Psoas muscle (tissue), 8 donors: ENCODE measurements at places on chromosomes 5 and 9.

DNA sequence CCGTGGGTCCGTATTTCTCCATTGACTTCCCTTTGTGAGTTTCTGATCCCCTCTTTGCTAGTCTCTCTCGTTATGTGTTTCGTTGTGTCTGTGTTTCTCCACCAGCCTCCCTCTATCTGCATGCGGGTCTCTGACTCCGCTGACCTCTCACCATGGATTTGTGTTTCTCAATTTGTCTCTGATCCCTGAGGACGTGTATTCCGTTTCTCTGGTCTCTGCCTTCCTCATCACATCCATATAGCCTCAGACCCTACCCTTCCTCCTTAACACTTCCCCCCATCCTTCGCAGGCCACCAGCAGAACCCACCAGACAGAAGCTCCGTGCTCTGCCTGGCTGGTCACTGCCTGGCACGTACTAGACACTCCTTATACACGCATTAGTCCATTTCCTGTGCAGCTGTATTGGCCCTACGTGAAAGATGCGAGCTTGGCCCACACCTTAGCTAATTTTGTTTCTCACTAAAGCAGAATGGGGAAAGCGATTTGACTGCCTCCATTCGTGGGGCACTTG, 631 bp downstream of the B4GALT7 start:
- no peak for DNase-seq

- DNase-seq: no peak
These were observed 96.1 kb downstream of the PDE8B start for GRCh38 chr5:77306531-77306930.

- no peak for DNase-seq
These were observed 83.1 kb upstream of the IL6ST start for GRCh38 chr5:56077796-56078233.

DNA sequence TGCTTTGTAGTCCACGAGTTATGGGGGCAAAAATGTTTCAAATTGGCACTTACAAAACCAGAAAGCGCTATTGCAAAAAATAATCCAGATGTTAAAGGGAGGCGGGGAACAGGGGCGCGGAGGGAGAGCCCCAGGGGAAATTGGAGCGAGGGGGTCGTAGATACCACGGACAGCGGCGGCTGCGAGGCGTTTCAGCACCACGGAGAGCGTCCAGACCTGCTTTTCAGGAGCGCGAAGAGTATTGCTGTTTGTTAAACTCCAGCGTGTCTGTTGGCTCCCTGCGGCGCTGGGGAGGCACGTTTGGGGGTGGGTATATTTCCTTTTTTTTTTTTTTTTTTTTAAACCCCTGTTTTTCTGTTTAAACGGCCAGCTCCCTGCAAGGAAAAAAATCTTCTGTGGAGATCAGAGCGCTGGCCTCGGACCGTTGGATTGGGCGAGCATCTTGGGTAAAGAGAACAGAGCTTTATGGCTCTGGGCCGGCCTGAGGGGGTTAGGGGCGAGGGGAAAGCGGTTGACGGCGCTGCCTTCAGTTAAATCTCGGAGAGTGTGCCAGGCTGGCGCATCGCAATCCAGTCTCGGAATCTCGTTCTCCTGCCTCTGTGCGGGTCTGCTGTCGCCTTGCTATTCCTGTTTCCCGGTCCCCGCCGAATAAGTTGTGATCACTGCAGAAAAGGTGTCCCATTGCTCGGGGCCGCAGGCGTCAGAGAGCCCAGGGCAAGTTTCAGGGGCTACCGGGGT, at the start of gene GLRA1:
Gene GLRA1, minus strand, starts transcription at position 288 of the 738 bp plus-strand sequence. CDS start 302 bp downstream, outside the sequence.
- peak; percentile 34 for DNase-seq

DNA sequence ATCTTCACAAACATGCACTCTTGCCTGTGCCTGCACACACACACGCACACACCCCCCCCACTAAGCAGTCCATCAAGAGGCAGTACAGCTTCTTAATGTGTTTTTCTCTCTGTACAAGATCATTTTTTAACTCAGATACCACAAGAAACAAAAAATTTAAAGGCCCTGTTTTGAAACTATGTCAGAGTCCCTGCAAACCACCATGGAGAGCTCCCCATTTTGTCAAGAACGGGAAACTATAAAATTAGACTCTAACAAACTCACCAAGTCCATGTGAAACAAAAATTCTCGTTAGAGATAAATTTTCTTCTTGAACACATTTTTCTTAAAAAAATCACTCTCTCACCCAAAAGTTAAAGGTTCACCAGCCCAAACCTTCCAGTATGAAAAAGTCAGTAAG, 86.3 kb downstream of the ELAVL2 start:
- no peak for DNase-seq

DNA sequence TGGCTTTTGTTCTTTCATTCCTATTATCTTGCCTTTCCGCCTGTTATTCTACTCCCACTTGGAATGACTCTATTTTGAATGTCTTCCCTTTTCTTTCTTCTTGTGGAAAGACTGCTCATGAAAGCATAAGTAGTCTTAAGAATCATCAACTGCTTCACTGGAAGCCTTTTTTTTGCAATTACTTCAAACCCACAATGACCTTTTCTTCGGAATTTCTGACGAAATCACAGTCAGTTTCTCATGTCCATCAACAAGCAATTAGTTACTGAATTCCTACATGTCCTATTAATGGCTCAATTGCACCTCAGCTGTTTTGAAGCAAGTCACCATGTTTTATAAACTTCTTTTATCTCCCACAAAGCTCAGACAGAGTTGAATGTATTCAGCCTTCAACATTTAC, 196.2 kb downstream of the TARS1 start:
- no peak for DNase-seq

DNA sequence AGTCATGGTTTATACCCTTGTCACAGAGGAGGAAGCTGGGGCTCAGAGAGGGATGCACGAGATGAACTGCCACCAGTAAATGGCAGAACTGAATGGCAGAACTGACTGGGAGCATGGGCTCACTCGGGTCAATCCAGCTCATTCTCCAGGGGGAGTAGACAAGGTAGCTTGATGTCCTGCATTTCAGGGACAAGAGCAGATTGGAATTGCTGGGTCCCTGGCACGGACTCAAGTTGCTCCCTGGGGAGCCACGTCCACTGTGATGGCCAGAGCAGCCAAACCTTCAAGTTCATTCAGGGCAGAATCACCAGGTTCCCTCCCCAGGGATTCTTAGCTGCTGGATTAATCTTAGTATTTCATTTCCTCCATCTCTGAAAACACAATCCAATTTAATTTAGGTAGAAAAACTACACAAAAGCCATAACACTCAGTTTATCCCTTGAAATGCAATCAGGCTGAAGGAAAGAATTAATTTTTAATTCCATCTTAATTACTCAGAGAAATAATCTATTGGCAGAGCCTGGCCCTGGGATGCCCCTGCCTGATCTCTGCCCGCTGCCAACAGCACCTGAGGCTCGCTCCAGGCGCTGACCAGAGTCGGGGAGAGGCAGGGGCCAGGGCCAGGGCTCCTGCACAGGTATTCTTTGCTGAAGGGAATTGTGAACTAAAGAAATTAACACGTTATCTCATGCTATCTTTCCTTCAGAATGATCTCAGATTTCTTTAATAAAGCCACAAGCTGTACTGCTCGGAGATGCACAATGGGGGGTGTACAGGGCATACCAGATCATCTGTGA, 42.0 kb upstream of the UNC5A start:
- no peak for DNase-seq

GRCh38 chr5:139746691-139747582, 48.7 kb upstream of the PSD2 start:
- DNase-seq: no peak

GRCh38 chr5:58469896-58470295, 10.0 kb upstream of the PLK2 start:
- no peak for DNase-seq

DNA sequence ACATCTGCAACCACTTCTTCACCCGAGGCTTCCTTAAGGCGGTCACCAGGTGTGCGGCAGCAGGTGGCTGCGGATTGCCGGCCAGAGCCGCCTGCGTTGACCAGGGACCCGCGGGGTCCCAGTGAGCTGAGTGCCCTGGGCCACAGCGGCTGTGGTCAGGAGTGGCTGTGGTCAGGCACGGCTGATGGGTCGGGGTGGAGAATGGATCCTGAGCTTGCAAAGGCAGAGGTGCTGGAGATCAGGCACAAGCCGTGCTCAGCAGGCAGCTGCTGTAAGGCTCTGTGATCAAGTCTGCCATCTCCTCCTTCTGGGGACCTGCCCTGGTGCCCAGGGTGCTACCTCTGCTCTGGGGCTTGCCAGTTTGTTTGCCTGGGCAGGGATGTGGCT, 2.1 kb downstream of the UAP1L1 start:
- no peak for DNase-seq

- no peak for DNase-seq
These were observed 36.5 kb upstream of the ASTN2 start for GRCh38 chr9:117451311-117451710.

GRCh38 chr9:2181792-2182191, 166.6 kb downstream of the SMARCA2 start:
- peak; percentile 27 for DNase-seq

DNA sequence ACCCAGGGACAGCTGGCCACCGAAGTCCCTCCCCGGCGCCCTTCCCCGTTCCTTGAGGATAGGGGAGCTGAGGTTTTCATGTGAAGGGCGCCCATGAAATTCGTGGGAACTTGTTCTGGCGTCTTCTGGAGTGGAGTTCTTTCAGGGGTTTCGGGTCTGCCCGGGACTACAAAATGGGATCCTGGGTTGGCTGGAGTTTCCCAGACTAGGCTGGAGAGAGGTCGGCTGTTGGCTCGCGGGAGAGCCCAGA, 3.6 kb upstream of the RGMB start:
- DNase-seq: peak; percentile 16

DNA sequence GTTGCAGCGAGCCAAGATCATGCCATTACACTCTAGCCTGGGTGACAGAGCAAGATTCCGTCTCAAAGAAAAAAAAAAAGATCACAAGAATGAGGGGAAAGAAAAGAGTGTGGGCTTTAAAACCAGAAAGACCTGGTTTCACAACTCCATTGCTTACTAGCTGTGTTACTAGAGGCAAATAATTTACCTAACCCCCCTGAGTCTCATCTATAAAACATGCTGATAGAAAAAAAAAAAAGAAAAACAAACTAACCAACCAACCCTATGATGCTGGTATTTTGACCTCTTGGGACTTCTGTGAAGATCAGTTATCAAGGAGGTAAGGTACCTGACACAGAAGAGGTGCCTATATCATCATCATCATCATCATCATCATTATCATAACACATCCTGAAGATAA, 60.2 kb upstream of the UBTD2 start:
- no peak for DNase-seq

- no peak for DNase-seq
These were observed 361.2 kb downstream of the NPR3 start for GRCh38 chr5:33072296-33072695.

- no peak for DNase-seq
These were observed 81.6 kb downstream of the RGS7BP start for GRCh38 chr5:64587370-64587769.

GRCh38 chr5:132074772-132075718, 1.5 kb downstream of the CSF2 start:
- DNase-seq: no peak

DNA sequence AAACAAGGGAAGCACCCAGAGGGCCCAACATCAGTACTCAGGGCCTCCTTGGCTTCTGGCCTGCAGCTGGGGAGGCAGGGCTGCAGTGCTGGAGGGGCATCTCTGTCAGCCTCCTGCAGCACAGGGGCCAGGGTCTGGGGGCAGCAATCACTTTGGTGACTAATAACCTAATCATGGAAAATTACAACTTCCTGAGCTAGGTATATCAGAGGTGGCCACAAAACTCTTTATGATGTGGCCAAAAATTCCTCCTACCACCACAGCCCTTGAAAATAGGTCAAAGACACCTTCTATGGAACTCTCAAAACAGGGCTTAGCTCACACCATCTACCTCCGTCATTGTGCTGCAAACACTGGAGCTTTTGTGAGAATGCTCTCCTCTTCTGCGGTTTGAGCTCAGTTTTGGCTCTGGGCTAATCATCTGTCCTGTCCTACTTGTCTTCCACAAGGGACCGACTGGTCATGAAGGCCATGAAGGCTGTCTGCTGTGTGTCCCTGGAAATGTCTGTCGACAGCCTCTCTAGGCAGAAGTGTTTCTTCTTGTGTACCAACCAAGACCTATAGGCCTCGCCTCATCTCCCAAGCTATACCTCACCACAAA, 28.6 kb downstream of the CSF2 start:
- DNase-seq: no peak

GRCh38 chr5:78972654-78973428, 12.3 kb downstream of the ARSB start:
- no peak for DNase-seq

DNA sequence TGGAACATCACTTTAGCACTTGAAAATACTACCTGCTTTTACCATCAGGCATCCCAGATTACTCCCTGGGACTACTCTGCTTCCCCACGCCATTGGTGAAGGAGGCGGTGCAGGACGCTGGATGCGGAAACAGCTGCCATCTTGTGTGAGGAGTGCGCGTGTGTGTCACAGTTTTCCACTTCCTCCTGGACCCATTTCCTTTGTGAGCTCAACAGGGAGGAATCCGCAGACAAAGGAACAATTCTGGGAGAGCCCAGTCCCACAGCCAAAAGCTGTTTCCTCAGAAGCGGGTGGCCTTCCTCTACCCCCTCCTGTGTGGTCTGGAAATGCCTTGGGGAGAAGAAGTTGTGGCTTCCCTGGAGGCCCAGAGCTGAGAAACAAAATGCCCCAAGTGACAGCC, 16.8 kb downstream of the AFAP1L1 start:
- DNase-seq: peak; percentile 40

- no peak for DNase-seq
These were observed 14.5 kb downstream of the FCN2 start for GRCh38 chr9:134895097-134895496.

- DNase-seq: no peak
These were observed 212.8 kb upstream of the ATP10B start for GRCh38 chr5:161064781-161065180.

DNA sequence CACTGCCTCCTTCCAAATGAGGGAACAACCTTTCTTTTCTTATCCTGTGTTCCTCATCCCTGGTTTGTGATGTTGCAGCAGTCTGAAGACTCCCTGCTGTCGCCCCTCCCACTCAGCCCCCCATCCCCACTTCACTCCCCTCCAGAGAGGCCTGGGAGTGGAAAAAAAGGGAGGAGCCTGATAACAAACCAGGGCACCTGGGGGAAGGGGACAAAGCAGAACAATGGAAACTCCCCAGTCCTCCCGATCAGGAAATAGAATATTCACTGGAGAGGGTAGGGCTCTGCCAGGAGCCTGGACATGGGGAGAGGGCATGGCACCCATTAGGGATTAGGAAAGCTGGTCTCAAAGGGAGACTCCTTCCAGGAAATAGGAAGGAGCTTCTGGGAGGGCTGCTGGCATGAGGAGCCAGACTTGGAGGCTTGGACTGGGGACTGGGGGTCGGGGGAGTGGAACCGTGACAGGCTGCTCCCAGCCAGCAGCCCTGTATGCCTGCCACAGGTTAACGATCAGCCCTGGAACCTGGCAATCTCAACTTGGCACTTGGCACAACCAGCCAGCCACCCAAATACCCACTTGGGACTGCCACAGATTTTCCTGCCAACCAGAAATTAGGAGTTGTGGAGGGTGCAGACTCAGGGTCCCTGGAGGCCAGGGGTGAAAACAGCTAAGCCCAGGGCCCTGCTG, 20.0 kb downstream of the PCDH1 start:
- no peak for DNase-seq
